T-helper 9 cell (primary cell): ENCODE measurements at places on chromosomes 16 and 17.

GRCh38 chr17:74737299-74738050 lies 419 bp downstream of the RAB37 start:
- peak; percentile 40 for DNase-seq

DNA sequence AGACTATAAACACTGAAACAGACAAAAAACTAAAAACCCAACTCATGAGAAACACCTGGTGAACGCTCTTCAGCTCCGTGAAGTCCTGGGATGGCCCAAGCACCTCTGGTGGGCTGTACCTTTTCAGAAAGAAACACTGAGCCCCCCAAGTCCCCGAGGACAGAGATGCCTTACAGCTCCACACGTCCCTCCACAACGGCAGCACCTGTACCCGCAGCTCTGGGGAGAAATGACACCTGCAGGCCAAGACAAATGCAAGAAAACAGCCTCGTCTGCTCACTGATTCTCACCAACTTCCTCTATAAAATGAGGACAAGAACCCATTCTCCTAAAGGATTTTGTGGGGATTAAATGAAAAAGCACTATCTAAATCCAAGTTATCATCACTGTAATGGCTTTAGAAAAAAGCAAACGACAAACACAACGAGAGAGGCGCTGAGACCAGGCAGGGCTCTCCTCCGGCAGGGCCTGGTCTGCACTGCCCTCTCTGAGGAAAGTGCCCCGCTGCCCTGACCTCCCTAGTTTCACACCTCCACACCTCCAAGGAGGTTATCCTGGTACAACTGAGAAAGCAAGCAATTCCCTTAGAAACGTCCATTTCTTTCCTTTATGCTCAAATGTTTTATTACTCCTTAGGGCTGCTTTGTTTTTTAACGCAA lies 114.9 kb downstream of the ZNF778 start:
- no peak for DNase-seq

GRCh38 chr16:57985204-57986181 lies 14.6 kb upstream of the CNGB1 start:
- DNase-seq = no peak

DNA sequence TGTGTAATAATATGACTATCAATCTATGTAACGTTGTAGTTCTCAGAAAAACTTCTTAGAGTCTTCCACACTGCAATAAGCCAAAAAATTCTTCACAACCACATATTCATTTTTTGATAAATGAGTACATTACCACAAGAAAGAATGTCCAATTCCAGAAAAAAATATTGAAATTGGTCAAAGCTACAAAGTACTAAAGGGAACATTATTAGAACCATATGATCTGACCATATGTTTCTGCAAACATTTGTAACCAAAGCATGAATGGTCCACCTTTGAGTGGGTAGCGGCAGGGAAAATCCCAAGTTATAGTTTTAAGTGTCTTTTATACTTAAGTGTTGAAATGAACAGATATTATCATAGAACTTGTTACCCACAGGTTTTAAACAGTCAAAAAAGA lies 71.7 kb upstream of the NACA2 start:
- DNase-seq = no peak

DNA sequence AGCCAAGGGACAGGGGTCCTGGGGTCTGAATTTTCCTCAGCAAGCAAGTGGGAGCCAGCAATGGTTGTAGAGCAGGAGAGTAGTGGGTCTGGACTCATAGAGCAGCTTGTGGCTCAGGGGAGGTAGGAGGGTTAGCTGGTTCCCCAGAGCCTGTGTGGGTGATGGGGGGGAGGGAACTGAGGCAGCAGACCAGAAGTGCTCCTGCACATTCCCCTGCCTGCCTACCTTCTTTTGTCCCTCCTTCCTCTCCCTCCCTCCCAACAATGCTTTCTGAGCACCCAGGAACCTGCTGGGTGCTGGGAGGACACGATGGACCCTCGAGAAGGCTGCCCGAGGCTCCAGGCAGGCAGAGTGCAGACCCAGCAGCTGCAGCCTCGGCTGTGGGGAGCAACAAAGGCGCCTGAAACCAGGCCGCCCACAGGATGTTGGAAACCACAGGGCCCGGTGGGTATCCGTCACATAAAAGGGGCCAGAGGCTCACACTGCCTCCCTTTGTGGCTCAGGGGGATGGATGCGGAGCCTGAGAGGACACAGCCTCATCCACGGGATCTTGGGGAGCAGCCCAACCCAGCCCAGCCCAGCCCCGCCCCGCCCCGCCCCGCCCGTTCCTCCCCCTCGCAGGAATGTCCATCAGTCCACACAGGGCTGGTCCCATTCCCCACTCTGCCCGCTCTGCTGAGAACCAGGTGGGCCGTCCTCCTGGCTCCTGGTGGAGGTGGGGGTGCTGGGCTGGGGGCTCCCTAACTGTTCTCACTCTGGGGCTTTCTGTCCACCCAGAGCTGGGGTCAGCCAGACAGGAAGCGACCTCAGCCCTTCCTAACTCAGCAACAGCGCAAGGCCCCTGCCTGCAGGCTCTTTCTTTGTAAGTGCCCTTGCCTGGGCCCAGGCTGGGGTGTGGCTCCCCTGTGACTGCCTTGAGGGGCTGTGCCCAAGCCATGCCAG lies 1.7 kb upstream of the NLRC3 start:
- peak; percentile 36 for DNase-seq

GRCh38 chr16:5078626-5079025 lies 7.0 kb downstream of the ALG1 start:
- DNase-seq = no peak

GRCh38 chr17:55246583-55246982 lies 18.2 kb upstream of the HLF start:
- DNase-seq = no peak

- no peak for DNase-seq
These were observed 4.5 kb upstream of the ITGAX start for GRCh38 chr16:31350275-31351005.

DNA sequence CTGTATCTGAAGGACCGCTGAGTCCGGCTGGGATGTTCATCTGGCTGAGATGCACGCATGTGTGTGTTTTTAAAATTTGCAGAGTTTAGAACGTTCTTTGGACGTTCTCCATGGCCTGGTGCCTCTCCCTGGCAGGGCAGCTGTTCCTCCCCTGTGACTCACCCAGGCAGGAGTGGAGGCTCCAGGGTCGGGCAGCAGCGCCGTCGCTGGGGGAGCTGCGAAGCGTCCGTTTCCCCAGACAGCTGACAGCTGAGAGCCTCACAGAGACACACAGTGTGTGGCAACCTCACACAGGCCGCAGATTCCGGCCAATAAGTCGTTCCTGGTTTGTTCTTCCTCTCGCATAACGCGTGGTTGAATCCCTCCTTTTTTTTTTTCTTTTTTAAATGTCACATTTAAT lies 80.6 kb downstream of the OR1D5 start:
- no peak for DNase-seq

DNA sequence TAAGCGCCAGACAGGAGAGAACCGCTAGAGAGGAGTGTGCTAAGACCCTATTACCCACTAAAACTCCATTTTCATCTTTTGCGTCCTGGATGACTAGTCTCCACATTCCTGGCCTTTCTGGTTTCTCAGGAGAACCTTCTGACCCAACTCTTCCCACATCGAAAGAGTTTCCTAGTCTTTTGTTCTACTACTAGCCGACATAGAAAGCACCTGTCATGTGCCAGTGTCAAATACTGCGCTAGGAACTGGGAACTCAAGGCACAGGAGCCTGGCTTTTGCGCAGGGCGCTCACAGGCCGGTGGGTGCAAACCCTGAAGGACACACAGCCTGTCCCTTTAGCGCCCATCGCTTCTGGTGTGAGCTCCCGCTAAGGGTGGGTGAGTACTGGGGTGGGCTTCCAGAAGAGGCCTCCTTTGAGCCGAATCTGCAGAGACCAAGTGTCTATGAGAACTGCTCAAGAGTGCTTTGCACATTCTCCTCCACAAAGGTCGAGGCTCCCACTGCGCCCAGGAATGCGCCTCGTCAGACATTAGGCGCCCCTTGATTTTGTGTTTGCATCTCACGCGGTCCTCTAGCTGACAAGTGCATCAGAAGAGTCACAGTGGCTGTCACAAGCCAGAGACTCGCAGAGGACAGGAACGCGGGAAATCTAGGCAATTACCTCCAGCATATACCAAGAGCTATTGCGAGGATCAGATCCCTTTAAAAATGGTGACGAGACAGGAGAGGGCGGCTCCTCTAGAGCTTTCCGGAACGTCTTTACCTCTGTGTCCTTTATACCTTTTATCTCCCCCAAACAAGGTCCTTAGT lies 2.0 kb upstream of the PSMB3 start:
- no peak for DNase-seq

DNA sequence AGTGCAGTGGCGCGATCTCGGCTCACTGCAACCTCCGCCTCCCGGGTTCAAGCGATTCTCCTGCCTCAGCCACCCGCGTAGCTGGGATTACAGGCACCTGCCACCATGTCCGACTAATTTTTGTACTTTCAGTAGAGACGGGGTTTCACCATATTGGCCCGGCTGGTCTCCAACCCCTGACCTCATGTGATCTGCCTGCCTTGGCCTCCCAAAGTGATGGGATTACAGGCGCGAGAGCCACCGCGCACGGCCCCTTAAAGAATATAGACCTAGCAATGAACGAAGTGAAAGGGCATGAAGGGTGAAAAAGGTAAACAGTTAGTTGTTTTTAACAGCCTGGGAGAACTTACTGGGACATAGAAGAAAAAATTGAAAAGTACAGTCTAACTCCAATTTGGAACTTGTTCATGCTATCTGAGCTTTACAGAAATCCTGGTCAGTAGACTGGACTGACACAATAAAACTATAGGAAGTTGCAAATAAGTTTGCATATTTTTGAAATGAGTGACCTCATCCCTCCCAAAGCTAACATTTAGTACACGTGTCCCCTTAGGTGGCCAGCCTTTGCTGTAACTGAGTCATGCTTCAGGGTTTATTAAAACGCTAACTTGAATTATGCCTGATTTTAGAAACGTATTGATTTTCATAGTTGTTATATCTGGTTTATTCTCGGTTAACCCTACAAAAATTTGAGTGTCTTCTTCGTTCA lies 1.8 kb downstream of the COG1 start:
- no peak for DNase-seq

DNA sequence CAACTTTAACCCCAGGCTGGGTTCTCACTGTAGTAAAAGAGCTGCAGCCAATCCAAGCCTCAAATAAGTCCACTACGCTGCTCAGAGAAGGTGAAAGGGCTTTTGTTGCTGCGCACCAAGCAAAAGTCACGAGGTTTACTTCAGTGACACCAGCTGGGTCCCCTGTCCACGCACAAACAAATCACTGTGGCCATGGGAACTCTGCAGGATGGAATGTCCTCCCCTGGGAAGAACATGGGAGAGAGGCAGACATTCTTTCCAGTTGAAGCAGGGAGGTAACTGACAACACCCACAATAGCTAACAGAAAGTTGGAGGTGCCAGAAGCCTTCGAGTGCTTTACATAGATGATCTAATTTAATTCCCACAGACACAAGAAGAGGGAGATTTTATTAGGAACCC lies 181.9 kb downstream of the PMP22 start:
- no peak for DNase-seq

DNA sequence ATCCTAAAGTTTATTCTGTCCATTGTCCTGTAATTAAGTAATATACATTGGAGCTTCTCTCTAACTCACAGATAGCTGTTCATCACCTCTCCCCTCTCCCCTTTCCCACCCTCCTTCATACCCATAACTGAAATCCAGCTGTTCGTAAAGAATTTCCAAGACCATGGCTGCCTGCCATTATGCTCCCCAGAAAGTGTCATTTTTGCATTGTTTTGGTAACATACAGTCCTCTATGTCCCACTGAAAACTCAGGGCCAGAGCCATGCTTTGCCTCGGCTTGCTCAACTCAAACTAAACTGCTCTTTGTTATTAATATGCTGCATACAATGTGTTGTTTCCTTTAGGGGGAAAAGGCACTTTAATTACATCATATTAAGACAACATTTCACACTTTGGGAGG lies 132.0 kb downstream of the MRTFB start:
- no peak for DNase-seq

DNA sequence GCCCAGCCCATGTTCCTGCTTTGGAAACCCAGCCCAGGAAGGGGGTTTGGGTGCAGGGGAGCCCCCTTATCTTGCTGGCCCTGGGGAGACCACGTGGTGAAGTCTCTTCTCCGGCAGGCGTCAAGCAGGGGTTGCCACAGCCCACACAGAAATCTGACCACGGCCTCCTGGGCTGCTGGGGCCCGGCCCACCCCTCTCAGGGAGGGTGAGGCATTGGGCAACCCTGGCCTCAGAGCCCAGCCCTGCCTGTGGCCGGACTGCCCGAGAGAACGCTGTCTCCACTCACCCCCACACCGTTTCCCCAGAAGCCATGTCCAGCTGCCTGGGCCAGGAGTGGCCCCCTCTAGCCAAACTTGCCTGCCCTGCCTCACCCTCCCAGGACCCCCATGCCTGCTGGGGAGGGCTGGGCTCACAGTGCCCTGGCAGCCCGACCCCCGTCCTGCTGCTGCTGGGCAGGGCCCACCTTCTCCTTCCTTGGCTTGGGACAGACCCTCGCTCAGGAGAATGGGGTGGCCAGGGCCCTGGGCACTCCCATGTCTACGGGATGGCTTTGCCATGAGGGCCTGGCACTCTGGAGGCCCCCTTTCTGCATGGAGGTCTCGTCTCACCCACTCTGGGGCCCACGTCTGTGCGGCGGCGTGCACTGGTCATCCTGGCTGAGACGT lies 6.7 kb downstream of the RPUSD1 start:
- DNase-seq = no peak

- peak; percentile 31 for DNase-seq
These were observed 44.0 kb downstream of the SREBF1 start for GRCh38 chr17:17792551-17793377.

DNA sequence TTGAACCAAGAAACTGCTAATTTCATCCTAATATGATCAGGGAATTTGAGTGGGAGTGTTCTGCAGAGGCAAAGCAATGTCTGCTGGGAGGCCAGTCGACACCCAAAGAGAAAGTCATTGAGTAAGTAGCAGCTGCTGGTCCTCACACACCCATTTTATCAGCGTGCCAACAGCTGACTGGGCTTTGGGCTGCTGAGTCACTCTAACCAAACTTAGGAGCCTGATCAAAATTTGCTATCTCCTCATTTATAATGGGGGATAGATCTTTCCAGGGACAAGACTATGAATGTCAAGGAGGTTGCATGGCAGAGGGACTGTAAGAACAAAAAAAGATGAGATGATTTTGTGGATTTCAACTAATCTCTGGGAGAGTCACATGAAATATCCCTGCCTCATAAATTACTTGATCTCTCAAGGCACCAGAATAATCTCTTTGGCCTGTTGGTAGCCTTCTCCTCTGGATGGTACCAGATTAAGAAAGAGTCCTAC lies 32.9 kb downstream of the CPSF4L start:
- DNase-seq = no peak

- no peak for DNase-seq
These were observed 8.7 kb upstream of the SYNGR2 start for GRCh38 chr17:78159575-78160158.

DNA sequence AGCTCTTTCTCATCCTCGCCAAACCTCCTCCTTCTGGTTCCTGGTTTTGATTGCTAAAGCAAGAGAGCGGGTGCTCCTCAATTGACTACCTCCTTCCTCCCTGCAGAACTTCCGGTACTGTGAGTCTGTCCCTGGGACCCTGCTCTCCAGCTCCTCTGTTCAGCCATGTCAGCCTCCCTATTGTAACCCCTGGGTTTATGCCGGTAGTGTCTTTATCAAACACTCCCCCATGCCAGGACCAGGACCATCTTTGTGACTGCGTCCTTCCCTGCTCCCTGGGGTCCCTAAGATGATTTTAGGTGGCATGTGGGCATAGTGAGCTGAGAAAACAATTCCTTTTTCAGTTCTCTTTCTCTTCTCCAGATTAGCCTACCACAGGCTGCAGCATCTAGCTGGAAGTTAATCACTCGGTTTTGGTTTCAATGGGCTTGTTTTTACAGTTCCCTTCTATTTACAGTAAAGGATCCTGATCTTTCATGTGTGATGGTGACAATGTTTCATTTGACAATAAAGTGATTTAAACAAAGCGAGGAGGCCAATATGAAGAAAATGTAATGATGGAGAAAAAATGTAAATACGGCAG lies 27.7 kb upstream of the IL21R start:
- DNase-seq = no peak
